ENCODE measurements at places on chromosomes 1 and 21.

GRCh38 chr1:76781447-76781846 is 85.8 kb upstream of the ST6GALNAC5 start:
- DNase-seq = no peak

DNA sequence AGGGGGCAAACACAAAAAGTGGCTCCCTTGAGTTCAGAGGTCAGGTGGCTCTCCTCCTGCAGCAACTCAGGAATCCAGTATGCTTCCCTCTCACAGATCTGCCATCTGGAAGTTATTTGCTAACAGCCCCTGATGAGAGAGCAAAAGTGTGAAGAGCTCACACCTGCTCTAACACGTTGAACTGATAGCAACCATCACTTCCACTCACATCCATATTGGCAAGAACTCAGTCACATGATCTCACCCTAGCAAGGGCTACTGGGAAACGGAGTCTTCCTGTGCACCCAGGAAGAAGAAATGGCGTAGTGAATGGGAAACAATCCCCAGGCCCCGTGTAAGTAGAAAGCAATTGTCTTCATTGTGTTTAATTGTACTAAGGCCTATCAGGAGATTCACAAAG is 20.7 kb upstream of the SLC45A1 start:
- no peak for DNase-seq

DNA sequence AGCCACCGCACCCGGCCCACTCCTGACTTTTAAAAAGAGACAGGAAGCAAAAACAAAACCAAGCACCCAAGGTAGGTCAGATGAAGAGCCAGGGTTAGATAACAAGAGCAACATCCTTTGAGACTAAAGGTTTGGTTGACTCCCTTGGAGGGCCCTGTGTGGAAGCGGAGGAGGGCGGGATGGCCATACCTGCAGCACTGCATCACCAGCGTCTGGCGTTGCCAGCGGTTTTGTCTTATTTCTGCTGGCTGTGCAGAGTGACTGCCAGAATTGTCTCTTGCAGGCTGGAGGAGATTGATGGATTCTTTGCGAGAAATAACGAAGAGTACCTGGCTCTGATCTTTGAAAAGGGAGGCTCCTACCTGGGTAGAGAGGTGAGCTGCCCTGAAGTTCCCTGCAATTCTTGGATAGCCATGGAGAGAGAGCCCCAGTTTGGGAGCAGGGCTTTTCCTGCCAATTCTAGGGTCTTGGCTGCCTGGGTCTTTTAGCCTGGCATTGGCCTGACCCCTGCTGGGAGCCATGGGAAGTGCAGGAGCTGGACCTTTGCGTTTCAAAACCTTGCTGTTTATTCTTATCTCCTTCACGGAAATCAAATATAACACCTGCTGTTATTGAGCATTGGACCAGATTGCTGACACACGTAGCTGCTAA is 24.0 kb downstream of the QSOX1 start:
- DNase-seq = no peak

- DNase-seq = no peak
Measured at GRCh38 chr1:85566890-85567289, 13.7 kb upstream of the CCN1 start.

DNA sequence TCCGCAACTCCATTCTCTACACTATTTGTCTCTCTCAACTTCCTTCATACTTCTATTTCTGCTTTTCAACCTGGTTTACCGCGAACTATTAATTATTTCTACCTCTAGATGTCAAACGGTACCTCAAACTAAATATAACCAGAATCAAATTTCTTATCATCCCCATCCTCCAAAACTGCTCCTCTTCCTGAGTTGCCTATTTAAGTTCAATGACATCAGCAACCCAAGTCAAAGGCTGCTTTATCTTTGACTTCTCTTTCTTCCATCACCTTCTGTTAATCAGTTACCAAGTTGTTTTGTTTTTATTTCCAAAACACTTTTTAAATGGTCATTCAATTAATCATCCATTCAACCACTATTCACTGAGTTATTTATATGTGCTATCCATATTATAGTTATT is 171.9 kb downstream of the COL24A1 start:
- DNase-seq = no peak

DNA sequence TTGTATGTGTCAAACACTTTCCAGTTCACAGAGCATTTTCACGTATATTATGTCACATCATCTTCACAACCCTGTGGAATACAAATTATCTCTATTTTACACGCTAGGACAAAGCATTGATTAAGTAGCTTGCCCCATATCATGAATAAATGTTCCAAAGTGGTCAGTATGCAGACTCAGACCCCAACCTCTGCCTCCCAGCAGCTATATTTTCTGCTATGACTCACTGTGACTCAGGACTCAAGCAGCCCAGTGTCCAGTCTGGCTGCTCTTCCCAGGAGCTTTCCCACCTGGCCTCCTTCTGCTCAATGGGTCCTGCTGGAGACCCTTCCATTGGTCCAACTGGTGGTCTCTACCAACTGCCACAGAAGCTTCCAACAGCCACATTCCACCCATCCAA is 56.0 kb upstream of the RAP1A start:
- DNase-seq = no peak

DNA sequence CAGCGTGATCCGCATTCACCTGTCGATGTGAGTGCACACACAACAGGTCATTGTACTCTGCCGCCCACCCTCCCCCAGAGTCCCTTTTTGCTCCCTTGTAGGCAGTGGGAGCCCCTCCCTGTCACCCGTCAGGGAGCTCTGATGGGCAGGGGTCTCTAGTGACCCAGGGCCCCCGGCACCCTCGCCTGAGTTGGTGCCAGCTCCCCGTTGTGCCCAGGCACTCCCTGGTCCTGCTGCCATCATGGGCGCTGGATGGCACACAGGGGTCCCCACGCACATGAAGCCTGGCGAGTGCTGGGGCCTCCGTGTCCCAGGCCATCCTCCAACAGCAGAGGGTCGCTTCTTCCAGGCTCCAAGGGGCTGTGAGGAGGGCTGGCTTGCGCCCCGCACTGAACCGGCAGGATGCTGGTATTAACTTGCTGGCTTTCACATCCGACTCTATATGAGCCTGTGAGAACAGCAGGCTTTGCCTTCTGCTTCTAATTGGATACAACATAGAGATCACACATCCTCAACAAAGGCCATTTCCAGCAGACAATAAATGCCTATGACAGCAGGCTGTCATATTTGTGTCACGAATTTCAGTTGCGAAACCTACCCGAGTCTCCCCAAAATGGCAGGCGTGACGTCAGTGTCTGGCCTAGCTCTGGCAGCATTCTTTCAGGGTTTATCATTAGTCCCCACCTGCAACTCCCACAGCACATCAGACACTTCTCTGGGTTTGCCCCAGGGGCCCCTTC is 35.4 kb downstream of the KIAA1614 start:
- no peak for DNase-seq

GRCh38 chr1:110328274-110328673 is 10.9 kb upstream of the RBM15 start:
- no peak for DNase-seq

- DNase-seq = no peak
Measured at GRCh38 chr1:15940110-15941043, 35.5 kb downstream of the ZBTB17 start.

GRCh38 chr1:175062858-175063257 is 4.8 kb upstream of the TNN start:
- no peak for DNase-seq

DNA sequence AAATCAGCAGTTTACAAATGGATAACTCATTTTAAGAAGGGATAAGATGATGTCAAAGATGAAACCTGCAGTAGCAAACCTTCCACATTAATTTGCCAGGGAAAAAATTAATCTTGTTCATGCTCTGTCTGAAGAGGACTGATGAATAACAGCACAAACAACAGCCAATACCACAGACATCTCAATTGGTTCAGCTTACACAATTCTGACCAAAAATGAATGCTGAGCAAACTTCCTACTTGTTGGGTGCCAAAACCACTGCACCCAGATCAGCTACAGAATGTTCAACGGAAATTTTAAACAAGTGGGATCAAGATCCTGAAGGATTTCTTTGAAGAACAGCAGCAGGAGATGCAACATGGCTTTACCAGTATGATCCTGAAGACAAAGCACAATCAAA is 98.3 kb downstream of the COQ8A start:
- no peak for DNase-seq

DNA sequence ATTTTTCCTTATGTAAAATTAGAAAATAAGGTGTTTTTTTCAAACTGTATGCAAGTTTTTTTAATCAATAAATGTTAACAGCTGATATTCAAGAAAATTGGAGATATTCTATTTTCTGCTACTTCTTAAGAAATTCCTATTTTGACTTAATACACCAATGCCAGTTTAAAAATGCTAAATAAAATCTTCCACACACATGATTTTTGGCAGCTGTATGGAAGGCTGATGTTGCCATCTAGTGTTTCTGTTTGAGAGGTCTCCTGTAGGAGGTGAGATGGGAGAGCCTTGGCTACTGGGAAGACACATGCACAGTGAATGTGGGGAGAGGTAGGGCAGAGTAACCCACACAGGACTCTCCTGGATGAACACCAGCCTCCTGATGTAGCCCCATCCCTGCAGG is 29.2 kb upstream of the OR2B11 start:
- no peak for DNase-seq

DNA sequence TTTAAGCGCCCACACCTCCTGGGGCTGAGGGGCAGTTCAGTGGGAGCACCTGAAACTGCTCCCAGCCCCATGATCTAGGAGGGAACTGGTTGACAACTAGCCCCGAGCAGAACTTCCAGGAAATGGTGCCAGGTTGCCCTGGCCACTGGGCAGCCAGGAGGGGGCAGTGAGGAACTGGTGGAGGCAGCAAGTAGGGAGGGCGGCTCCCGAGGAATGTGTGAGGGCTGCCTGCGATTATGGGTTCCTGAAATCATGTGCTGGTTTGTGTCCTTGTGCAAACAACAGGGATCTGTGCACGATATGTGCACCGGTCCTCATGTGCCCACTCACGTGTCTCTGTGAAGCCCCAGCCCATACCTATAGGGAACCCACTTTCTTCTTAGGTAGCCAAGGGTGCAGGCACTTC is 9.9 kb downstream of the GPR3 start:
- no peak for DNase-seq

DNA sequence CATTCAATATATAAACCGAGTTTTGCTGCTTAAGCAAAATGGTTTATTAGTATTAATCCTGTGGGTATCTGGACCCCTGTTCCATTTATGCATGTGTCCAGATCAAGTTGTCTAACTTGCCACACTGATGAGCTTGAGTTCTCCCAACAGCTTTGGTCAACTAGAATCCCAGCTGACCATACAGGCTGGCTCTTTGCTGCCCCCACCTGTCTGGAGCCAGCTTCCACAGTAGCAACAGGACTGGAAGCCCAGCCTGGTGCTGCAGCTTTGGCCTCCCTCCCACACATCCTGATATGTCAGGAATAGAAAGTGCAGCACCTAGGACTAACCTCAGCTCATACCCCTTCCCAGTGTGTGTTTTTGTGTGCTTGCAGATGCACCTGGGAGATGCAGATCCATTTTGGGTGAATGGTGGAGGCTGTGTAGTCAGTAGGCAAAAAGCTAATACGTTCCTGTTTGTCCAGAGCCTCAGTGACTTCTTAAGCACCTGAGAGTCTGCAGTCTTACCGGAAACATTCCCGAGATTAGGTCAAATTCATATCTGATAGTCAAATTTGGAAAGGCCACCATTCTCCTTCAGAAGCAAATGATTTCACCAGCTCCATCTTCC is 40.9 kb upstream of the BEND5 start:
- no peak for DNase-seq

DNA sequence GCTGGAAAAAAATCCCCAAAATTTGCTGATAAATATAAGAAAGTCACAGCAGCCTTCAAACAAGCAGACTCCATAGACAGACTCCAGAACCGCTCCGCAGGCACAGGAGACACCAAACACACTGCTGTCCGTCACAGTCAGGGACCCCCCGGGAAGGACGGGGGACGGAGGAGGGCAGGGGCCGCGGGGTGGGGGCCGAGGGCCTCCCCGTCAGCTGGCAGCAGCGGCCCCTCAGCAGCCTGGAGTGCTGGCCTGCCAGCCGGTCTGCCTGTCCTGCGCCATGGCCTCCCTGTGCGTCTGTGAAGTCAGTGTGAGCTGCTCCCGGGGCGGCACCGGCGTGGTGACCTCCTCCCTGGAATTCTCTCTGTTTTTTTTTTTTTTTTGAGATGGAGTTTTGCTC is 10.1 kb upstream of the C1orf159 start:
- no peak for DNase-seq

DNA sequence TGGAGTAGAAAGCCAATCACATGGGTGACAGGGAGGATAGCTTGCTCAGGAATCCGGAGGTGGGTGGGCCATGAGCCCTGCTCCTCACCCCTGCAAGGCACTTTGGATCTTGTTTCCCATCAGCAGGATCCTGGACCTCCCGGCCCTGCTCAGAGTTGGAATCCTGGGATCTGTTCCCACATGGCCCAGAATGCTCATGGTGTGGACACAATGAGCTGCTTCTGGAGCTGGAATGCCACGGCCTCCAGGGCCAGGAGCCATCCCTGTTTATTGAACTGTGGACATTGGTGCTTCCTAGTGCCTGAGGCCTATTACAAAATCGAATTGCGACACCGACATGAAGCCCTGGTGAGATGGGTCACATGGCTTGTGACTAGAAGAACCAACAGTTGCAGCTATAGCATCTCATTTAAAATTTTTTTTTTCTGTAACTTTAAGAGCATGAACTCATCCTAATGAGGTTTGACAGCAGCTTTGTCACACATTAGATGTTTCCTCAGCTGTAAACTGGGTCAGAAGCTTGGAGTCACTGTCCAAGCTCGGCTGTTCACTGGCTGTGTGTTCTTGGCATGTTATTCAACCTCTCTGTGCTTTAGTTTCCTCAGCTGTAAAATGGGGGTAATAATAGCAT is 40.4 kb upstream of the GOLT1A start:
- DNase-seq = no peak

All from GM12864 (cell line).